ENCODE measurements at places on chromosomes 1 and 21.

GRCh38 chr21:38354746-38355145 is 98.0 kb downstream of the KCNJ15 start:
- no peak for DNase-seq

GRCh38 chr1:151159373-151159772 is 2.9 kb downstream of the TNFAIP8L2 start:
- DNase-seq: no peak

GRCh38 chr1:192224396-192224795 is 66.1 kb downstream of the RGS18 start:
- no peak for DNase-seq

DNA sequence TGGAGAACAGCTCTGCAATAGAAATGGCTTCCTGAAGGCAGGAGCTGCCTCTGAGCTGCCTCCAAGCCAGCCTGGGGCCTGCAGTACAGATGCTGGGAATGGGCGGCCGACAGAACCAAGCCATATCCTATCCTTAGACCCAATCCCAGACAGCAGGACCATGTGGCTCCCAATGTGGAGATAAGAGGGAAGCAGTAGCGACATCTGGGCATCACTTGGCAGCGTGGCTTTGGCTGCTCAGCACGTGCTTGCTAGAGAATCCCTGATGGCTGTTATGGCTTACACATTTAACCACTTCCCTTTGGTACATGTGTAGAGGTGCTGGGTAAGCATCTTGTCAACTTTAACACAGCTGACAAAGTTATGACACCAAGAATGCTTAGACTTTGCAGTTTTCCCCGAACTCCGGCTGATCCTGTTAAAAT is 87.7 kb downstream of the MAN1C1 start:
- no peak for DNase-seq

GRCh38 chr1:39085174-39085573 is 59.0 kb downstream of the NDUFS5 start:
- DNase-seq: no peak

GRCh38 chr1:34140011-34140676 is 24.9 kb downstream of the CSMD2 start:
- DNase-seq: no peak

DNA sequence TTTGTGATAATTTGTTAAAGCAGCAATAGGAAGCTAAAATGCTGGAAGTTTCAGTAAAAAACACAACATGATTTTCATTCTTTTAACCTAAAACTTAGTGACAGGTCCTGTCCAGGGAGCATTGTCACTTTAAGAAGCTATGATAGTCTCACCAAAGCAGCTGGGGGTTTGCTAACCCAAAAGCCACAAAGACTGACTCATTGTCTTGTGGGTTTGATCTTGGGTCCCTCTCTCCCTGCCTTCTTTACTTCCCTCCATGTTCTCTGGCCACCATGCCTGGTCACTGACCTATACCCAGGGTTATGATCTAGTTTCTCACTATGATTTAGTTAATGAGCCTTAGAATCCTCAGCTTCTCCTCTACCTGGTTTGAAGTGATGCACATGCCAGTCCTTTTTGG is 213.5 kb upstream of the PTGFR start:
- DNase-seq: no peak

- no peak for DNase-seq
Measured at GRCh38 chr1:204377800-204378668, 18.3 kb upstream of the PLEKHA6 start.

DNA sequence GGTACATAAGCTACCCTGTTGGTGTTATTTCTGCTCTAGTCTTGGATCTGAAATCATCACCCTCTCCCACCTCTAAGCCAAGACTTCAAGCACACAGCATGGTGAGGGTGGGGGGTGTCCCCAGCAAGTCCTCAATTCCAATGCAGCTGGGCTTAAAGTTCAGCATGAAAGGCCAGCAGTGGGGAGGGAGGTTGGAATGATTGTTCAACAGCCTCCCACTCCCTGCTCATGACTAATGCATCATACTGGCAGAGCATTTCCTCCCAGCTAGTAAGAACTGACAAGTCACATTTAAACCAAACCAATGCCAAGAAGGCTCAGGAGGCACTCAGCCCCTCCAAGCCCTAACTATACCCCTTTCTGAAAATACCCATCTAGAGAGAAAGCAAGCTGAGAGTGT is 50.1 kb downstream of the TIAM1 start:
- no peak for DNase-seq

GRCh38 chr1:198671136-198671535 is 32.3 kb downstream of the PTPRC start:
- DNase-seq: no peak

DNA sequence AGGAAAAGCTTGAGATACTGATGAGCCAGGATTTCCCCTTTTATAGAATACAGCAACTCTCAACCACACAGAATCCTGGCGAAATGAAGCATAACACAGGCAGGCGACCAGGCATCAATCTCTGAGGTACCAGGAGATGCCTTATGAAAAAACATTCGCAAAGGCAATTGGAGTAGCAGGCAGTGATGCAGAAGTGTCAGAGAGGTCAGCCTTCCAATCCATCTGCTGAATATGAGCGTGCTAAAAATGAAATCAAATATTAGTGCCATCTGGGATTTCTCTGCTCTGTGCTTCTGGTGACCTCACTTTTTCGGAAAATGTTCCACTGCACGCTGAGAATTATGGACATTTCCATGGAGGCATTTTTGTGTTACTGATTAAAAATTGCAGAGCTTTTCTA is 258.8 kb downstream of the VAV3 start:
- no peak for DNase-seq

GRCh38 chr1:166839600-166840308 is 479 bp downstream of the POGK start:
- no peak for DNase-seq

- no peak for DNase-seq
Measured at GRCh38 chr1:180841415-180841814, 71.3 kb upstream of the KIAA1614 start.

GRCh38 chr21:44643741-44644310 is 2.4 kb upstream of the KRTAP10-11 start:
- no peak for DNase-seq

DNA sequence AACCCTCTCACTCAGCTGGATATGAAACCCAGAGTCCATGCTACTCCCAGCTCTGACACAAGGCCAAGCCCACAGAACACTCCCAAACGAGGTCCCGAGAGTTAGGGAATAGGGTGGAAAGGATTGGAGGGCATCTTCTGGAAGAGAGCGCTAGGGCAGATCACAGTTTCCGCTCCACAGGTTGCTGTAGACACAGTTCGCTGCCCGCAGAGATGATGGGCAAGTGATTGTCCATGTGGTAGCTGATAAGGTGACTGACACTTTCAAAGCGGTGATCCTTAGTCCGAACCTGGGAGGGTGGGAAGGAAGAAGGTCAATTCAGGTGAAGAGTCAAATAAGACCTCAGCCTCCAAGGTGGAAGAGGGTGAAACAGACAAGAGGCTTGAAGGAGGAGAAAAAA is 2.1 kb upstream of the PYGO2 start:
- no peak for DNase-seq

DNA sequence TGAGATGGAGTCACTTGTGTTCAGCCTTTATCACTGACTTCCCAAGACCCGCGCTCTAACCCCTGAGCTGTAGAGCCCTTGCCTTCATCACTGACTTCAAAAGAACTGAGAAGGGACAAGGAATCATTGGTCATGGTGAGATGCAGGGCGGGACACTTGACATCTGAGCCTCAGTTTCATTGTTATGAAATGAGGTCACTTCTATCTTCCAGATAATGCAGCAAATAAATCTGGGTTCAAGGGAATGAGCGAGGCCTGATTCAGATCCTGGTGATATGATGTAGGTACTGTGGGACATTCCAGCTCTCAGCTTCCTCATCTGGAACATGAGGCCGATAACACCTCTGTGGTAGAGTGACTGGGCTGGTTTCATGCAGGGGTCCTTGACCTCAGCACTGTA is 13.8 kb downstream of the KAZN start:
- DNase-seq: no peak

DNA sequence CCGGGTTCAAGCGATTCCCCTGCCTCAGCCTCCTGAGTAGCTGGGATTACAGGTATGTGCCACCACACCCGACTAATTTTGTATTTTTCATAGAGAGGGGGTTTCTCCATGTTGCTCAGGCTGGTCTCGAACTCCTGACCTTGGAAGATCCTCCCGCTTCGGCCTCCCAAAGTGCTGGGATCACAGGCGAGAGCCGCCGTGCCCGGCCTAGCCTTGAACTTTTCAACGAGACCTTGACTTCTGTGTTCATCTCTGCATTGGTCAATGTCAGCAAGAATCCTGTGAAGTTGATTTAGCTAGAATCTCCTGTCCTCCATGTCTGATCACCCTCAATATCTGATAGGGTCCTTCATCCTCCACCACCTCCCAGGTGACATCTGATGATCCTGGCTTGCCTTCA is 11.4 kb upstream of the CNR2 start:
- no peak for DNase-seq

DNA sequence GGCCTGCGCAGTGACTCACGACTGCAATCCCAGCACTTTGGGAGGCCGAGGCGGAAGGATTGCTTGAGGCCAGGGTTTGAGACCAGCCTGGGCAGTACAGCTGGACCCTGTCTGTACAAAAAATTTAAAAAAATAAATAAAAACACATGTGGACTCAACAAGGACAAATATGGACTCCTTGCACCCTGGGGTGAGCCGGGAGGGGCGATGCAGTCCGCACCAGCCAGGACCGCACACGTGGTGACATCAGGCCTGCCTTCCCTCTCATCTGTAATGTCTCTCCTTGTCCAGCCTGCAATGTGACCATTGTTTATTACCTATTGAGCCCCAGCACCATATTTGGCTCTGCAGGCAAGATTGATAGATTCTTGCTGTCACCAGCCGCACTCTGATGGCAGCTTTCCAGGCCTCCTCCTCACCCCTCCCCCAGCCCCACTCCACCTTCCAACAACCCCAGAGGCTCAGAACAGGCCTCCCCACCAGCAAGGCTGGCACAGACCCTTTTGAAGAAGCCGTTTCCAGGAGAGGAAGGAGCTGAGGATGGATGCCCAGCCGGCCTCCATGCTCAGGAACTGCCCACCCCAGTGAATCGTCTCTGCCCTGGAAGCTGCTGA is 55.2 kb downstream of the IRF2BP2 start:
- no peak for DNase-seq

- DNase-seq: no peak
Measured at GRCh38 chr1:65965112-65965996, 172.7 kb downstream of the PDE4B start.

- DNase-seq: no peak
Measured at GRCh38 chr1:85501355-85501898, 36.5 kb upstream of the DDAH1 start.

GRCh38 chr1:96370757-96371156 is 350.8 kb upstream of the PTBP2 start:
- no peak for DNase-seq

GRCh38 chr1:43271186-43272118 is 1.7 kb downstream of the TMEM125 start:
- no peak for DNase-seq

DNA sequence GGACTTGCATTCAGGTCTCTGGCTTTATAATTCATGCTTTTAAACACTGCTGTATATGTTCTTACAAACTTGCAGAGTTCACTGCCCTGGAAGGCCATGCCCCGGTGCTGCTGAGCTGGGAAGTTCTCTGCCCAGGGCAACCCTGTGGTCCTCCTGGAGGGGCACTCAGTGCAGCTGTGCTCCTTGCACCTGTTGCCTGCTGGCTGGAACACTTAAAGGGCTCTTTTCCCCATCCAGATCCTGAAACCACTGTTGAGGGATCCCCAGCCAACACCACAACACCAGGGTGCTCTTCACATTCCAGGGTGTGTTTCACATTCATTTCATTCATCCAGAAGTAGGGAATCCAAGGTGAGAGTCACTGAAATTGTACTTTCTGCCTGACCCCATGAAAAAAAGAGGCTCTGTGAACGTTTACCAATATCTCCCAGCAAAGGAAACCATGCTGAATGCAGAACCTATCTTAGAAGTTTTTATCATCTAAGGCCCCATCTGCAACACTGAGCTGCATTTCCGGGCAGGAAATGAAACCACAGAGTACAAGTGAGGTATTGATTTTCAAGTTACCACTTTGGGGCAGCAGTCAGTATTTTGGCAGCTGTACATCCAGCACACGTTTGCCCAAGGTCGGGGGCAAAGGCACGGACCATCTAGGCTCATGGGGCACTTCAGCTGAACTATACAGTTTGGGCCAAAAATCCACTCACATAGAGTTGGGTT is 16.4 kb upstream of the KIAA0040 start:
- no peak for DNase-seq

GRCh38 chr1:226702318-226702956 is 36.6 kb downstream of the ITPKB start:
- no peak for DNase-seq

- no peak for DNase-seq
Measured at GRCh38 chr21:45982758-45983648, 1.4 kb downstream of the COL6A1 start.

DNA sequence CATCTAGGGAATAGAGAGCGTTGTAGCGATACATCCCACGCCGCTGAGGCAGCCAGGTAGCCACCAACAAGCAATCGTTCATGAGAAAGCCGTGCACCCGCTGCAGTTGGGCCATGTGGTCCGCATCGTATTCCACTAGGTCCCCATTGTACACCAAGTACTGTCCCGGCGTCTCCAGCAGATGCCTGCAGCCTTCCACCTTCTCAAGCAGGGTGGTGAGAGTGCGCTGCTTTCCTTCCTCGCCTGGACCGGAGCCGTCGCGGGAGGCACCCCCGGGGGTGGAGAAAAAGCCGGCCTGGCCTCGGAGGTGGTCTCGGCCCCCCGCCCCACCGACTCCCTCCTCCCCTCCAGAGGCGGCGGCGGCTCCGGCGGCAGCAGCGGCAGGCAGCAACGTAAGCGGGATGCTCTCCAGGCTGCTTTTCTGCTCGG is 595 bp downstream of the EXOC8 start:
- DNase-seq: no peak

DNA sequence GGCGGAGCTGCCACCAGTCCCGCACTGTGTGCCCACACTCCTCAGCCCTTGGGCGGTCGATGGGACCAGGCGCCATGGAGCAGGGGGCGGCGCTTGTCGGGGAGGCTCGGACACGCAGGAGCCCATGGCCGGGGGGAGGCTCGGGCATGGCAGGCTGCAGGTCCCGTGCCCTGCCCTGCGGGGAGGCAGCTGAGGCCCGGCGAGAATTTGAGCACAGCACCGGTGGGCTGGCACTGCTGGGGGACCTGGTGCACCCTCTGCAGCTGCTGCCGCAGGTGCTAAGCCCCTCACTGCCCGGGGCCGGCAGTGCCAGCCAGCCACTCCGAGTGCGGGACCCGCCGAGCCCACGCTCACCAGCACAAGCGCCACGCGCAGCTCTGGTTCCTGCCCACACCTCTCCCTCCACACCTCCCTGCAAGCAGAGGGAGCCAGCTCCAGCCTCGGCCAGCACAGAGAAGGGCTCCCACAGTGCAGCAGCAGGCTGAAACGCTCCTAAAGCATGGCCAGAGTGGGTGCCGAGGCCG is 267.7 kb downstream of the RYR2 start:
- no peak for DNase-seq

Data from esophagus squamous epithelium (tissue), 5 donors.